ENCODE measurements at places on chromosomes 5 and 9.

GRCh38 chr5:89276566-89277305, 393.8 kb upstream of the MEF2C start:
- DNase-seq: no peak

- DNase-seq: no peak
Measured at GRCh38 chr5:166302166-166302565, 1989.3 kb upstream of the WWC1 start.

- DNase-seq: no peak
Measured at GRCh38 chr5:28766565-28767158, 1728.3 kb upstream of the CDH9 start.

GRCh38 chr5:172315587-172316493, 32.3 kb upstream of the UBTD2 start:
- no peak for DNase-seq

- no peak for DNase-seq
Measured at GRCh38 chr9:134867917-134868750, 12.5 kb upstream of the FCN2 start.

- DNase-seq: no peak
Measured at GRCh38 chr9:114166614-114167572, 11.6 kb downstream of the COL27A1 start.

DNA sequence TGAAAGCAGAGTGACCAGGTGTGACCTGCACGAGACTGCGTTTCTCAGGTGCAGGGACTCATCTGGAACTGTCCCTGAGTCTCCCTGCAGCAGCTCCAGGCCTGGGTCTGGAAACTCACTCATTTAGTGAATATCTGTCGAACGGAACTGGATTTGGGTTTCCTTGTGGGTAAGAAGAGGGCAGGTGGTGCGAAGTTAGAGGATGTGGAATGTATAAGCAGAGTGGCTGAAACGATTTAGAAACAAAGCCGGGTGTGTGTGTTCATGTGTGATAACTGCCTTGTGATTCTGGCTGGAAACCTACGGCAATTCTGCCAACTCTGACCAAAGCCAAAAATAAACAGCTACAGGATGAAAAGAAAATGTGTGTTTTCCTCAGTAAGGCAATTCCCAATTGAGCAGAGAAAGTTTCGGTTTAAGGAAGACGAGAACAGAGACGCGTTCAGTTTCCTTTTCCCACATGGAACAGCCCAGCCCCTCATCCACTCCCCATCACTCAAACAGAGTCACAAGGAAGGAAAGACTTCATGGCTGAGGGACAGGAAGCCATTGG, 130.3 kb downstream of the NSG2 start:
- no peak for DNase-seq

DNA sequence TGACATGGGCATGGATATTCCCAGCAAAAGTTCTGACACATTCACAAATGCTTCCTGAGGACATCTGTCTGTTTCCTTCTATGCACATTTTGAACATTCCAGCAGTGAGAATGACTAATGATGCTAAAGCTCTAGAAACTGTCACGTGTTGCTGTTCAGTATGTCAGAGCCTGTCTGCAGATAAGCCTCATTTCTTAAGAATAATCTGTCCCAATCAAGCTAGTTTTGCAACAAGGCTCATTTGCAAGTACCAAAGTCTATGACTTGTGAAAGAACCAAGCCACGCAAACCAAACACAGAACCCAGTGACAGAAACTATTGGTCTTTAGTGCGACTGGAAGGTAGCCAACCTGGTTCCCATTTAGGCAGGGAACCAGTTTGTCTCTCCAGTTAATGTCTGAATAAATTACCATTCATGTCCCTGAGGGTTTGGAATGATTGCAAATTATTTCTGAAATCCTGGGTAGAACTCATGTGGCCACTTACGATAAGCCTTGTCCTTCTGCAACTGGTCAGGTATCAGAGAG, 178.5 kb downstream of the C9orf152 start:
- DNase-seq: no peak

DNA sequence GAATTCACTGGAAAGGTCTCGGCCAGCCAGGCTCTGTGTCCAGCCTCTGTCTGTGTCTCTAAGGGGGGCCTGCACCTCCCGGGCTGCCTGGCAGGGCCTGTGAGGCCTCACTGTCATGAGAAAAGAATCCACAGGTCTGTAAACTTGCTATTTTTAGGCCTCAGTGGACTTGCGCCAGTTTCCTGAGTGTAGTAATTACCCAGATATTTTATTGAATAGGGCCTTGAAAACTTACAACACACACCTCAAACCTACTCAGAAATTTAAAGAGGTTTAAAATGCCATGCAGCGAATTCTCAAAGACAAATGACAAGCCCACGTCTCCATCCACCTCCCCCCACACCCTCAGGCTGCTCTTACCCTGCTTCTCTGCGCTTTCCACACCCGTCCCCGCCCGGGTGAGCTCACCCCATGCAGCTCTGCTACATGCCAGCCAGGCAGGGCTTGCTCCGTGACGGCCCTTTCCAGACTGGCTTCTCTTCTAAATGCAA, 8.8 kb upstream of the TENT4A start:
- DNase-seq: no peak

DNA sequence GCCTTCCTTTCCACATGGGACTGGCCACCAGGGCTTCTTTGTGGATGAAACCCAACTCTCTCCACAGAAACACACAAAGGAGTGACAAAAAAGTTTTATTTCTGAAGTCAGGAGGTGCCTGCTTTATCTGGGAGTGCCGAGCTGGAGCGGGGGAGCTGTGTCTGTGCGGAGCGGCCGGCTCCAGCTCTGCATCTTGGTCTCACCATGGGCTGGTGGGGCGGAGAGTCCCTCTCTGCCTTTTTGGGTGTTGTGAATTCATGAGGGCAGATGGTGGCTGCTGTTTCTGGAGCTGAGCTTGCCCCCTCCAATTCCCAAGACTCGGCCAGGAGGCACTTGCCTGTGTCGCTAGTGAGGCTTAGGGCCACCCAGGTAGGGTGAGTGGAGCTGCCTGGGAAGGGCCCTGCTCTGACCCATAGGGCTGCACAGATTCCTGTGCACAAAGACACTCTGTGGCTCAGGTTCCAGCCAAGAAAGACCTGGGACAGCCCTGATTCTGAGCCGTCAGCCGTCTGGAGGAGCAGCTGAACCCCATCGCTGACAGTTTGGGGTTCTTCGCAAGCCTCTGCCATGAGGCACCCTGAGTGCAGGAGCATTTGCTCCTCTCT, 1.4 kb downstream of the DBH start:
- DNase-seq: no peak

DNA sequence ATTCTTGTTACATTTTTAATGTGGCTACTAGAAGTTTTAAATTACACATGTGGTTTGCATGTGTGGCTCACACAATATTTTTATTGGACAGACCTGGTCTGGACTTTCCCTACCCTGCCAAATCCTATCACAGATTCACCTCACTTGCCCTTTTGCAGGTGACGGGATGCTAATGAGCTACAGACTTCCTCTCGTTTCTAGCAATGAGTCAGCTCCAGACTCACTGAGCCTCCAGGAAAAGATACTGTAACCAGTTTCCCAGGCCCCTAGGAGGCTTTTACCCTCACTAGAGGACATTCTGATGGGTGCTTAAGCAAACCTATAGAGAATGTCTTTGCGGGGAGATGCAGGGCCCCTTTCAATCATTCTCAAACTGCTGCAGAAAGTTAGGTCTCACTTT, 135.4 kb downstream of the WDR41 start:
- no peak for DNase-seq

- DNase-seq: no peak
Measured at GRCh38 chr5:61245486-61245885, 83.2 kb upstream of the SMIM15 start.

GRCh38 chr5:108715408-108715807, 32.3 kb upstream of the FER start:
- no peak for DNase-seq

- DNase-seq: no peak
Measured at GRCh38 chr5:18357486-18357885, 723.2 kb downstream of the TAF11L14 start.

DNA sequence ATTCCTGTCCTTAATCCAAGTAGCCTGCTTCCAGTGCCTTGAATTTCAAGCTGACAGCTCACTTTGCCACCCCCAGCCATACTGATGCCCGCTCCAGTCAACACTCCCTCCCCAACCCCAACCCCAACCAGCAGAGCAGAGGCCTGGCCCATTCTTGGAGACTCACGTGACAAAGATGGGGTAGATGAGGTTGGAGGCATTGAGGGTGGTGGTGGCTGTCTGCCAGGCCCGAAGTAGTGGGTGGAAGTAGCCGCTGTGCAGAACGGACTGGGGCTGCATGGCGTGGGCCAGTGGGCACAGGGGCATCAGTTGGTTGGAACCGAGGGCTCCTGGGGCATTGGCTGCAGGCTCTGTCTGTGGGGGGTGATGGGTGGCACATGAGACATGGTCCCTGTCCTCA, 7.8 kb downstream of the ALAD start:
- DNase-seq: no peak

DNA sequence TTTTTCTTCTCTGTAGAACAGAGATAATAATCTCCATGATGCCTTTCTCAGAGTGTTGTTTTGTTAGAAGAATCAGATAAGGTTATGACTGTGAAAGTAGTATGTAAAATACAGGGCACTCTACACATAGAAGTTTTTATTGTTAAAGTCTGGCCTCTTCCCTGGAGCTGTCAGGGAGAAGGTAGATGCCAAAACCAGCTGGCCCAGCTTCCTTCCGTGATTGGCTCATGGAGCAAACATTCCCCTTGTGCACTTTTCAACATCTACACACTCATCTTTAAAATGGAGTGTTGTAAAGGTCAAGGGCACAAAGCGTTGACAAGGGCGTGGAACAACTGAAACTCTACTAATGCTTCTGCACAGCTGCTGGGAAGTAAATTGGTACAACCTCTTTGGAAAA, 7.4 kb upstream of the RNF183 start:
- DNase-seq: no peak

GRCh38 chr5:162800301-162800700, 637.1 kb upstream of the CCNG1 start:
- DNase-seq: no peak

- DNase-seq: no peak
Measured at GRCh38 chr9:90259311-90260246, 383.0 kb downstream of the DIRAS2 start.

DNA sequence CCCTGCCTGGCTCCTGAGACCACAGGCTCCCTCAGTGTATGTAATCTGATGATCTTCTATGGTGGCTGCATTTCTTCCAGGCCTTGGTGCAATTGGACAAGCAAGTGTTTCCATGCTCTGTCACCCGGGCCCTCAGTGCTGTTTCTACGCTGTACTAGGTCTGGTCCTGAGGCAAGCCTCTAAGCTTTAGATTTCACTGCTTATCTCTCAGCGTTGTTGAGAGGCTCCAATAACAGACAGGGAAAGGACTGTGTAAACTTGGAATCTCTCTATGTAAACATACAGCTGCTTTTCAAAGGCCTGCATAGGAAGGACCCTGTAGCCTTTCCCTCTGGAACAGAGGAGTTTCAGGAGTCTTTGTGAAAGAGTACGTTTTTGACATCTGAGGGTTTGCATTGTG, 38.6 kb upstream of the NFIB start:
- no peak for DNase-seq

DNA sequence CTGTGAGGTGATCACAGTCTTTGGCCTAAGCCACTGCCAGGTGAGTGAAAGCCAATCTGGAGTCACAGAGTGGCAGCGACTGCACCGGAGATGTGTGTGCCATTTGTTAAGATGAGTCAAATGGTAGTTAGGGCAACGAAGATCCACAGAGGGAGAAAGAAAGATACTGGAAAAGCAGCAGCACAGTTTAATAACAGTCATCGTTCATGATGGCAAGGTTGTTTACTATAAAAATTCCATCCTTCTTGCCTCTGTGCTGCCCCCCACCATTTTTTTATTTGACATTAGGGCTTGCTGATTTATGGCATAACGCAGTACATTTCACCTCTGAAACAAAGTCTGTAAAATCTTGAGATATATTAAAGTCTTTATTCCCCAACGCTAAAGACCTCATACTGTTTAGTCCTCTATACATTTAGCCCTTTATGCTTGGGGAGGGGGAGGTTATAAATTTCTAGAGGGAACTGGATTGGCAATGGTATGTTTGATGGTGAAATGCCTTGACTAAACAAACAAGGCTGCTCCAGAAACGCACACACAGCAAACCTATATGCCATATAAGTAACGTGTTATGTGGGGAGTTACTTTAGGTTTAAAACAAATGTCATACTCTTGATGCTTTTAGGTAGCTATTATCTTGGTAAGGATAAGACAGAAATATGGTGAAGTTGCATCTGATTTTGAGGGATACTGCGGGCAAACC, 55.8 kb upstream of the ABL1 start:
- no peak for DNase-seq

GRCh38 chr9:120513825-120514396, 66.1 kb downstream of the CDK5RAP2 start:
- no peak for DNase-seq

- DNase-seq: no peak
Measured at GRCh38 chr9:104635456-104635855, 17.5 kb upstream of the OR13C9 start.

DNA sequence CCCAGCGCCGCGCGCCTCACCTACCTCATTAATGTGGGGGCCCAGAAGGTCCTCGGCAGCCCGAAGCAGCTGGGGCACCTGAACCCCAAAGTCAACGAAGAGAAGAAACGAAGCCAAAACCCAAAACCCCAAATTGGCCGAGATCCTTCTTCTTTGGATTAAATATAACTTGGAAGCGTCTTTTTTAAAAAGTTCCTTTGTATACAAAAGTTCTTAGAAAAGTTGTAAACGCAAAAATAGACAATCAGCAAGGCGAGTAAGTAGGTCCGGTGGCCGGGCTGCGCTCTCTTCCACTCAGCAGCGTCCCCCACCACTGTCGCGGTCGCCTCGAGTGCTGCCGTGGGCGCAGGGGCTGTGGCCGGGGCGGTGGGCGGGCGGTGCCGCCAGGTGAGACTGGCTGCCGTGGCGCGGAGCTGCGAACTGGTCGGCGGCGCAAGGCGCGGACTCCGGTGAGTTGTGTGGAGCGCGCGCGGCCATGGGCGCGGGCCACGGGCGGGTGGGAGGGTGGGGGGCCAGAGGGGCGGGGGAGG, 360 bp downstream of the KLF4 start:
- DNase-seq: no peak

DNA sequence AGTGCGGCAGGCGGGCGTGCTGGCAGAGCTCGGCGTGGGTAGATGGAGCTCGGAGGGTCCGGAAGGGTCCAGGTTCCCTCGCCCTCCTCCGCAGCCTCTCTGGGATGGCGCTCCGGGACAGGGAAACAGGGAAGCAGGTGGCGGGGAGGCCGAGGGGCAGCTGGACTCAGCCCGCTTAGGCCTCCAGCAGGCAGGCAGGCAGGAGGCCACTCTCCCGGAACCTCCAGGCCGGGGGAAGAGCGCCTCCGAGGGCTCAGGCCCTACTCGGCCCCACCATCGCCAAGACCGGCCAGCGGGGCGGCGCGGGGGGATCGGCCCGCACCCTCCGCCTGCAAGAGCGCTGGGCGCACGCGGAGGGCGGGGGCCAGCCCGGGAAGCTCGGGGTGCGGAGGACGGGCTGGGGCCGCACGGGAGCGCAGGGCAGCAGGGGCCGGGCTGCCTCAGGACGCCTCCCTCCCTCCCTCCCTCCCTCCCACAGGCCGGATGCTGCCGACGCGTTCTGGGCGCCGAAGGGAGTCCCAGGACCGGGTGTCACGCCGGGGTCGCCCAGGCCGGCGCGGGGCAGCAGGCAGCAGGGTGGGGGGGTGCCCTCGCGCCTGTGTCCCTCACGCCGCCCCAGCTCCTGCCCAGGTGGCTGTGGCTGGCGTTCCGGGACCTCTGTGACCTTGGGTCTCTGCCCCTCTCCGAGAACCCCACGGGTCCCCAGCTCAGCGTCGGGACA, 977 bp downstream of the MGAT4B start:
- peak; percentile 46 for DNase-seq

- no peak for DNase-seq
Measured at GRCh38 chr5:13501176-13501575, 443.3 kb downstream of the DNAH5 start.

GRCh38 chr5:73121119-73121463, 716 bp downstream of the TMEM171 start:
- DNase-seq: no peak

GRCh38 chr9:21239911-21240310, at the start of gene IFNA14:
Gene IFNA14, minus strand, starts transcription at chr9:21240005. Its CDS starts 70 bp downstream, at chr9:21239935.
- no peak for DNase-seq
